Vagina (tissue), 2 donors: ENCODE measurements at places on chromosomes 16 and 17.

GRCh38 chr17:32916134-32916533 lies 11.8 kb upstream of the TMEM98 start:
- DNase-seq = no peak

DNA sequence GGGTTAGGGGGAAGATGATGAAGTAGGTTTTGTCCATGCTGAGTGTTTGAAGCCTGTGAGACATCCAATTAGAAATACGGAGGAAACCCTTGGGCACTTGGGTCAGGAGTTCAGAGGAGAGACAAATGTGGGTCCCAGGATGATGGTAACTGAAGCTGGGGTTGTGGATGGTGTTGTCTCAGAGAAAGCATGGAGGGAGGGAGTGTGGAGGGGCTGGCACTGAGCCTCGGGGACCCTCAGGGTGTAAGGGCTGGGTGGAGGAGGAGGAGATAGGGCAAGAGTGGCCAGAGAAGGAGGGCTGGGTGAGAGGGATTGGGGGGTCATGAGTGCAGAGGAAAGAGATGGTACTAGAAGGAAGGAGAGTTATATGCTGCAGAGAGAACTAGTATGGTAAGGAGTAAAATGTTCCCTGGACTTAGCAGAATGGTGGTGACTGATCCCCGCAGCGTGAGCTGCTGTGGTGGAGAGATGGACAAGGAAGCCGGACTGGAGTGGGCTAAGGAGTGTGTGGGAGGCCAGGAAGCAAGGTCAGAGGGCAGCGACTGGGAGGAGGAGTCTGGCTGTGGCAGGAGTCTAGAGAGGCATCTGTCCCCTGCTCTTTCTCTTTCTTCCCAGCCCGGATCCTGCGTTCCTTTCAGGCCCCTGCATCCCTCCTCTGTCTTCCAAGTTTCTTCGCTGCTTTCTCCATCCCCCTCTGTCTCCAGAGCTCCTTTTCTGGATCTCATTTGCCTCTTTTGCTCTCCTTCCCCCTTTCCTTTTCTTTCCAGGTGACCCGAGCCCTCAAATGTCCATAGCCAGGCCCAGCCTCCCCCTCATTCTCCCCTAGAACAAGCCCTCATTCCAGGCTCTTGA lies 3.9 kb upstream of the COL1A1 start:
- DNase-seq = no peak

DNA sequence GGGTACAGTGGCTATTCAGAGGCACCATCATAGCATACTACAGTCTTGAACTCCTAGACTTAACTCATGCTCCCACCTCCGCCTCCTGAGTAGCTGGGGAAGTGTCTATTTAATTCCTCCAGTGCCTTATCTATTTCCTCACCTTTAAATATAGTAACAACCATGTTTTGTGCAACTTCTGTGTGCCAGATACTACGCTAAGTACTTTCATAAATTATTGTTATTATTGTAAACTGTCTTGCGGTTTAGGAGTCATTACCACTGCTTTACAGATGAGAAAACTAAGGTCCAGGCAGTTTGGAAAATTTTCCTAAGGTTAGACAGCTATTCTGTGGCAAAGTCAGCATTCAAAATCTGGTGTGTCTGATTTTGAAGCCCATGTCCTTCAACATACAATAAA lies 359.1 kb upstream of the XYLT1 start:
- no peak for DNase-seq

DNA sequence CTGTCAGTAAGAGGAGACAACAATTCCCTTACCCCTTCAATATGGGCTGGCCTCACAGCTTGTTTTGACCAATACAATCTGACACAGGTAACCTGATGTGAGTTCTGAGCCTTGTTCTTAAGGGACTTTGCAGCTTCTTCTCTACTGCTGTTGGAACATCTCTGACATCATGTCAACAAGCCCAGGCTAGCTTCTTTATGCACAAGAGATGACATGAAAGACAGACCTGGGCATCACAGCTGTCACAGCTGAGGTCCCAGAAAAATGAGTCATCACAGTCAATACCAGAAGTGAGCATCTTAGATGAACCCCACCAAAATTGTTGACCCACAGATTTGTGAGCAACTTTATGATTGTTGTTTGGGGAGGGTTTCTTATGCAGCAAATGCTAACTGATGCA lies 431.7 kb upstream of the PSMD7 start:
- no peak for DNase-seq

DNA sequence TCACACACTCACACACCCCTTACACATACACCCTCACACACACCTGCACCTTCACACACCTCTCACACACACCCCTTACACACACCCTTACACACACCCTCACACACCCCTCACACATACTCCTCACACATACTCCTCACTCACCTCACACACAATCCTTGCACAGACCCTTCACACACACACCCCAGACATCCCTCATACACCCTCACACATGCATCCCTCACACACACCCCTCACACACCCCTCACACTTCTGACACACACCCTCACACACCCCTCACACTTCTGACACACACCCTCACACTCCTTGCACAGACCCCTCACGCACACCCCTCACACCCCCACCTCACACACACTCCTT lies 23.9 kb downstream of the C17orf67 start:
- DNase-seq = no peak

- no peak for DNase-seq
These were observed 10.3 kb downstream of the HSPB9 start for GRCh38 chr17:42132941-42133340.

GRCh38 chr17:57750109-57750871 lies 5.2 kb upstream of the CCDC182 start:
- DNase-seq = no peak

GRCh38 chr16:56608876-56609462 lies 585 bp downstream of the MT2A start:
- no peak for DNase-seq
